Stimulated activated CD4-positive, alpha-beta T cell treated with anti-CD3 and anti-CD28 coated beads, Interleukin-4, amount 100 ng/mL, for 4 hours (primary cell): ENCODE measurements at places on chromosomes 11 and 22.

GRCh38 chr22:46104881-46105493 lies 45.3 kb upstream of the PPARA start:
- DNase-seq = no peak

DNA sequence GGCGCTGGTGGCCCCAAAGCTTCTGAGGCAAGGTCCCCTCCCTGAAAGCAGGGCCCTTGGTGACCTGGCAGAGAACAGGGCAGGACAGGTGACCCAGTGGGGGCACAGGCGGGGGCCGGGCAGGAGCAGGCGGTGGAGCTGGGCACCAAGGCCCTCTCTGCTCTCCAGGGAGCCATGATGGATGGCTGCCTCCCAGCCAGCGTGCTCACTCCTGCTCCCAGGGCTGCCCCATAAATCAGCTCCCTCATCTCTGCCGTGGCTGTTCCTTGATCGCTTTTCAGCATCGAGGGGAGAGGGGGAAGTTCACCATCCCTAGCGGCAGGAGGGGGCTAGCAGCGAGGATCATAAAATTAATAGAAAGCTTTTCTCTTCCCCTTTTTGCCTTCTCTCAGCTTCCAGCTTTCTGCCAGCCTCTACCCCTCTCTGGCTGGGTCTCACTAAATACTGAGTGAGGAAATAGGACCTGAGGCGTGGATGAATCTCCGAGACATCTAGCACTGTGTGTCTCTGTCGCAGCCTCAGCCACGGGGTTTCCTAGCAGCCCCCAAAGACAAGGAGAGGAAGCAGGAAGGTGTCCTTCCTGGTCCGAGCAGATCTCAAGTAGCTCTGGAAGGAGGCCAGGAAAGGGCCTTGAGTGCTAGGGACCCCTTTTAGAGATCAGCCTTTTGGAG lies 22.2 kb upstream of the ELFN2 start:
- DNase-seq = no peak

DNA sequence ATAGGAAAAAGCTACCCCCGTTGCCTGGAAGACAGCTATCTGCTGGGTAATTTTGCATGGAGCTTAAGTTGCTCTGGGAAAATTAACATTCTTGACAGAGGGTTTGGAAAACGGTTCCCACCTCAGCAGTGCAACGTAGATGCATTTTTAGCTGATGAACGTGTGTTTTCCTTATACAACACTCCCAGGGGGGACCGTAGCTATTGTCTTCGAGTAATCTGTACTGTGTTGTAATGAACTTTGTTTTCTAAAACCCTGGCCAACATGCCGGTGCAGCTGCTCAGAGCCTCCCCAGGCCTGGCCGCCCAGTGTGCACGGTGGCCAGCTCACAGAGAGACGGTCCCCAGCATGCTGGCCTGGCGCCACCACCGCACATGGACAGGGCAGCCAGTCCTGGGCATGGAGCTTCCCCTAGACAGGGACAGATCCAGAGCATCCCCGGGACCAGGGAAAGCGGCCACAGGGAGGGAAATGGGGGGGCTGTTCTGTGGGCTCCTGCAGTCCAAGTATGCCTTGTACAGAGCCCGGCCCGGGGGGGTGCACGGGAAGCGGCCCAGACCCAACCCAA lies 2.2 kb downstream of the TNNT3 start:
- no peak for DNase-seq

DNA sequence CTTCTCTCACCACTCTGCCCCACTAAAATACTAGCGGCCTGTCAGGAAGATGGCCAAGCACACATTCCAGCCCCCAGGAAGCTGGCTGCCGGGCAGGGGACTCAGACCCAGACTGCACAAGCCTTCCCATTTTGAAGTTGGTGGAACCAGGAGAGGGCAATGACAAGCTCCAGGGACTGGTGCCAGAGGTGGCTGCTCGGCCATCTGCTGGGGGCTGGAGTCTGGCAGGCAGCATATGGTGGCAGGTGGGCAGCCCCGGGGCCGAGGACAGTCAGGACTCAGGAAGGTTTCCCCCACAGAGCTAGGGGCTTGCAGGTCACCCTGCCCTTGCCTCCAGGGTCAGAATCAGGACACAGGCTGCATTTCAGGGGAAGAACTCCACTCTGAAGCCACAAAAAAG lies 22.6 kb downstream of the KCNJ5 start:
- DNase-seq = no peak

- DNase-seq = no peak
These were observed 268.0 kb upstream of the ANO3 start for GRCh38 chr11:26063915-26064314.

DNA sequence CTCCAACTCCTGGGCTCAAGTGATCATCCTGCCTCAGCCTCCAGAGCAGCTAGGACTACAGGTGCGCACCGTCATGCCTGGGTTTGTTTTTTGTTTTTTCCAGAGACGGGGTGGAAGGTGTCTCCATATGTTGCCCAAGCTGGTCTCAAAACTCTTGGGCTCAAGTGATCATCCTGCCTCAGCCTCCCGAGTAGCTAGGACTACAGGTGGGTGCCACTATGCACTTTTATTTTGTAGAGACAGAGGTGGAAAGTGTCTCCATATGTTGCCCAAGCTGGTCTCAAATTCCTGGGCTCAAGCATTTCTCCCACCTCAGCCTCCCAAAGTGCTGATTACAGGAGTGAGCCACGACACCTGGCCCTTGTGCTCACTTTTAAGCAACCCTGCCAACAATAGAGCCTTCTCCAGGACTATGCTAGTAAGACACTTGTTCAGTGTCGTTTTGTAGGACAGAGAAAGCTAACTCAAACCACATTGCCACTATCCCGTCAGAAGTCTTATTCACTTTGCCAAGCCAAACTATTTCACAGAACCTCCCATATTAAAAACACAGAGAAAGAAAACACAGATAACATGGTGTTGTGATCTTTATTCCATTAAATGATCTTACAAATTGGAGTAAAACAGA lies 9.4 kb upstream of the PLAAT3 start:
- DNase-seq = no peak

GRCh38 chr11:129702410-129703398 lies 112.9 kb upstream of the TMEM45B start:
- DNase-seq = no peak

GRCh38 chr11:518463-519202 lies 11.6 kb upstream of the RNH1 start:
- peak; percentile 80 for DNase-seq

GRCh38 chr11:36013950-36014897 lies 70.4 kb downstream of the LDLRAD3 start:
- no peak for DNase-seq

- peak; percentile 11 for DNase-seq
These were observed 915 bp downstream of the FEZ1 start for GRCh38 chr11:125494974-125495725.

GRCh38 chr11:125933030-125933813 lies 12.6 kb upstream of the VSIG10L2 start:
- DNase-seq = no peak

DNA sequence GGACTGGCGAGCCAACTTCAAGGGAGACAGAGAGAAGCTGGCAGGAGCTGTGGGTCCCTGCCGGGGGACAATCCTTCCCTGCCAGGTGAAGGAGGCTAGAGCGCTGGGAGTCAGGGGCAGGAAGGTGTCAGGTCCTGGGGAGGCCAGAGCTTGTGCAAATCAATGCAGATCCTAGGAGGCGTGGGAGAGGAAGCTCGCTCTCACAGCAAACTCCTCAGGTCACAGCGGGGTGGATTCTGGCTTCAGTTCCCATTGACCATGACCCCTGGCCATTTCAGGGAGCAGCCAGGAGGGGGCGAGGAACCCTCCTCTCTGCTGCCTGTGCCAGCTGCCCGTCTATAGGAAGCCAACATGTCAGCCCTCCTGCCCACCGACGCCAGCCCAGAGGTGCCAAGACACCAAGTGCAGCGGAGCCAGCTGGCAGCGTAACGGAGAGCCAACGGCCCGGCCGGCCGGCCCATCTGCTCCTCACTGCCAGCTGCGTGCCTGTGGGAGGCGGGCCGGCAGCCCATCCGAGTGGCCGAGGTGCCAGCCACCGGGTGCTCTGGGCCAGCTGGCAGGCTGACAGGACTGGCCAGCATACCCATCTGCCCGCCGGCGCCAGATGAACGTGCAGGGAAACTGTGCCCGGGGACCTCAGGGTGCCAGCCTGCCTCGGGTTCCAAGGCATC lies 374.8 kb downstream of the MIAT start:
- DNase-seq = no peak

DNA sequence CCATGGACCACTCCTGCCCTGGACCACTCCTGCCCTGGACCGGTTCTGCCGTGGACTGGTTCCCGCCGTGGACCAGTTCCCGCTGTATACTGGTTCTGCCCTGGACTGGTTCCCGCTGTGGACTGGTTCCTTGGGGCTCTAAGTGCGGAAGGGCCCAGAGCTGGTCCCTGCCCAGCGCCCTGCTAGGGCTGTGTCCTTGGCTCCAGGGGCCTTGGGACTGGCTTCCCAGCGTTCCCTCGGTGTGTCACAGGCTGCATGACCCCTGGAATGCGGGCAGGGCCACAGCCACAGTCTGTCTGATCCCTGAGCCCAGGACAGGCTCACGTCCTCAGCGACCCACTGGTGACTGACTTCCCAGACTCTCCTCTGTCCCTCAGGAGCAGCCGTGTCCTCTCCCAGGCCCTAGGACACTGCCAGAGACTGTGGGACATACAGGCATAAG lies 412.2 kb downstream of the TBC1D22A start:
- no peak for DNase-seq

- no peak for DNase-seq
These were observed 873.8 kb downstream of the BRD1 start for GRCh38 chr22:48953830-48954229.

- DNase-seq = peak; percentile 54
These were observed 189.5 kb downstream of the FAM76B start for GRCh38 chr11:95599959-95600586.

- DNase-seq = no peak
These were observed 44.8 kb downstream of the FDX1 start for GRCh38 chr11:110474578-110474977.

- DNase-seq = no peak
These were observed 42.2 kb upstream of the FBLN1 start for GRCh38 chr22:45460288-45461109.

DNA sequence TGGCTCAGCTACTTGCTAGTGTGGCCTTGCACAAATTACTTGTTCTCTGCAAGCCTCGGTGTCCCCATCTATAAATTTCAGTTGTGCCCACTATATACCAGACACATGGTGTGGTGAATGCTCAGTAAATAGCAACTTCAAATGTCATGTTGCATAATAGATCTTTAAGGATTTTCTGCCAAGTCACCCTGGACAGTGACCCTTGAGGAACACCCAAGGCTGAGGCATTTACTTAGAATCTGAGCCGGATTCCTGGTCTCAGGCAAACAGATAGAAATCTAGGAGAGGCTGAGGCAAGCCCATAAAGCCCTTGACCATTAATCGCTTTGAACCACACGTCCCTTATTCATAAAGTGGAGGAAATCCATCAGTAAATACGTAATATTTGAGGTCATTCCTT lies 9.7 kb downstream of the TEAD1 start:
- DNase-seq = no peak

GRCh38 chr11:111045874-111046273 lies 199.7 kb upstream of the POU2AF2 start:
- DNase-seq = no peak

DNA sequence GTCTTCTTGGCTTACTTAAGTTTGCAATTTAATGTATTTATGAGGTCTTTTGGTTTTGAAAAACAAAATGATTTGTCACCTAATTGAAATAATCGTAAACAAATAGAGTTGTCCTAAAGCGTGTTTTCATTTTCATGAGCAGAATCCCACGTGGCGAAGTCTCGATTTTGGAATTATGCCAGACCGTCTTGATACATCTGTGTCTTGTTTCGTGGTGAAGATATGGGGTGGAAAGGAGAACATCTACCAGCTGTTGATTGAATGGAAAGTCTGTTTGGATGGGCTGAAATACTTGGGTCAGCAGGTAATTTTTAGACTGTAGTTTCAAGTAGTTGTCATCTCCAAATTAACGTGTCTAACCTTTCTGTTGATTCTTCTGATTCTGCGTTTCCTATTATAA lies 64.7 kb downstream of the UVRAG start:
- DNase-seq = no peak

GRCh38 chr22:44046485-44047141 lies 22.5 kb downstream of the PARVB start:
- DNase-seq = no peak

DNA sequence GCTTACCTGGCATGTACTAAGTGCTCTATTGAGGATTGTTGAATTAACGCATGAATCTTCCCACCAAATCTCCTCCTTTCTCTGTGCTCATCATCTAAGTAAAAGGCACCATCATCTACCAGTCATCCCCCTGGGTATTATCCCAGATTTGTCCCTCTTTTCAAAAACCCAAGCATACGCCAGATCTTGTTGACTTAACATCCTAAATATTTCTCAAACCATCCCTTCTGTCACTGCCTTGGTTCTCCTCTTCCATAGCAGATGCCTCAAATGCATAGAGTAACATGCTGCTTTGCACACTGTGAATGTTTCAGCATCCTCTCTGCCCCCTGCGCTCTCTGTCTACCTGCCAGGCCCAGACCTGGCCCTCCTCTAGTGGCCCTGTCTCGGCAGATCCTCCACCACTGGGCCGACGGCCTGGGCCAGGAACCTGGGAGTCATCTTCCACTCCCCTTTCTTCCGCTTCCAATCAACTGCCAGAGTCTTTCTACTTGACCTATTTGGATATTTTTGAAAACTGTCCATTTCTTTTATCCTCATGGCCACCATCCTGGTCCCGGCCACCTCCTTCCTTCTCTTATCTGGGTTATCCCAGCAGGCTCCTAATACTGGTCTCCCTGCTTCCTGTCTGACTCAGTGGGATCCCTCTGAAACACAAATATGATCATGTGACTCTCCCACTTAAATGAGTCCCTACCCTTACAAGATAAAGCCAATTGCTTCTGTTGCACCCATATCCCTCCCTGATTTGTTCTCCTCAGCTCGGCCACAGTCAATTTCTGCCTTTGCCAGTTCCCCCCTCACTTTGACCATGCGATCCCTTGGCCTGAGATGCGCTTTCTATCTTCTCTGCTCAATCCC lies 3.4 kb upstream of the TAB1 start:
- DNase-seq = no peak

- no peak for DNase-seq
These were observed 126.7 kb upstream of the RCN1 start for GRCh38 chr11:31964181-31964580.

DNA sequence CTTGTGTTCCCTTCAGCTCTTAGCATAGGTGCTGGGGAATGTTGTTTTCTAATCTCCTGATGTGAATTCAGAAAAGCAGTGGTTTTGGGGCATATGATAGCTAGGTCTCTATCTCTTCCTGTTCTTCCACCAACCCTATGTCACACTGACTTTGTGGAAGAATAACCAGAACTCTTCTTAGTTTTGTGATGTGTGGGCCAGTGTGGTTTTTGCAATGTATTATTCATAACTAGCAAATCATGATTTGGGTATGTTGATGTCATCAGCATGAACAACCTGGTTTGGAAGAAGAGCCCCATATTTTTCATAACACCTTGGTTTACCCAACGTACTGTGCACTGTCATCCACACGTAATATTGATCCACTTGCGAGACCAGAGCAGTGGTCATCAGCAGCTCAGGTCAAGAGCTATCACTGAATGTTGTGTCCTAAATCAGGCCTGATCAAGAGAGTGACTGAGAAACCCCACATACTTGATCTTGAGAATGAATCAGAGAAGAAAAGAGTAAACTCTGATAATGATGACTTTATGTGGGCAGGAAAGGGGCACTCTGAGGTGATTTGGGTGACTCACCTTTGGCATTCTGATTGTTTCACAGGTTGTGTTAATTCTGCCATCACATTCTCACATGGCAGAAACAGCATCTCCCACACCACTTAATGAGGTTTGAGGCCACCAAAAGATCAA lies 19.4 kb upstream of the MS4A6E start:
- no peak for DNase-seq

- DNase-seq = no peak
These were observed 119.8 kb downstream of the KCNQ1OT1 start for GRCh38 chr11:2580061-2580421.
